ENCODE measurements at places on chromosomes 3 and 15.

DNA sequence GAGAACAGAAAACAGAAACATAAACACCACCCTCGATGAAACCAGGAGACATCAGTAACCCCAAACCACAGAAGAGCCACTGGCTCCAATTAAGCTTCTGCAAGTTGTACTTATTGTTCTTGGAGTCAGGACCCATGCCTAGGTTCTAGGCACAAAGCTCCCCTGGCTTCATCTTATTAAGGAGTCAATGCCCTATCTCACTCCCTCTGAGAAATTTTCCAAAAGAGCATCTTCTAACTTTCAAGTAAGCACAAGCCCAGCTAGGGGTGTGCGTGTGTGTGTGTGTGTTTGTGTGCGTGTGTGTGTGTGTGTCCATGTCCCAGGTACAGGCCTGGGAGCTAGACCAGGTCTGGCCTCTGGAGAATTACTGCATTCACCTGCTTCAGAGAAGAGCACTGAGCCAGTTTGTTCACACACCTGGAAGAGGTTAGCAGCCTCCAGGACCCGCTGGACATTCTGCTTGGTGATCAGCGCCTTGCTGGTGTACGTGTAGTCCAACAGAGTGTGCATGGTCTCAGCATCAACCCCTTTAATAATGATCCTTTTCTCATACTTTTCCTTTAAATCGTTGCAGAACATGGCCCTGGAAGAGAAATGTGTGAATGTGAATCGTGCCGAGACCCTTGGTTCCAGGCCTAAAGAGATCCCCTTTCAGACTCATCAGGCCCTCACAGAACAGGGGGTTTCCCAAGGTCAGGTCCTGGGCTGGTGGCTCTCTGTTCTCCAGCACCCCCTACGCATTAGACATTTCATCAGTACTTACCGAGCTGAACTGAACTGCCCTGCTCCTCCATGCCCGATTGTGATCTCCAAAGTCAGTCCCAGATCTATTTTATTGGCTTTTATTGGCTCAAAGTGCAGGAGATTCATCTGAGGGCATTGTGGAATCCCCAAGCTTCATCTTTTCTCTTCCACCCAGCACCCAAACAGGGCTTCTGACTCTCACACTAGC, 27.8 kb downstream of the KLHL6 start:
- DNase-seq = no peak

GRCh38 chr3:172391592-172392302, 56.5 kb downstream of the GHSR start:
- no peak for DNase-seq

DNA sequence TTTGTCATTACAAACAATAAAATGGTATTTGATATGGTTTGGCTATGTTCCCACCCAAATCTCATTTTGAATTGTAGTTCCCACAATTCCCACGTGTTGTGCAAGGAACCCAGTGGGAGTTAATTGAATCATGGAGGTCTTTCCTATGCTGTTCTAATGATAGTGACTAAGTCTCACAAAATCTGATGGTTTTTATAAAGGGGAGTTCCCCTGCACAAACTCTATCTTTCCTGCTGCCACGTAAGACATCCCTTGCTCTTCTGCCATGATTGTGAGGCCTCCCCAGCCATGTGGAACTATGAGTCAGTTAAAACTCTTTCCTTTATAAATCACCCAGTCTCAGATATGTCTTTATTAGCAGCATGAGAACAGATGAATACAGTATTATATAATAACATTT, 15.4 kb upstream of the AADAC start:
- no peak for DNase-seq

DNA sequence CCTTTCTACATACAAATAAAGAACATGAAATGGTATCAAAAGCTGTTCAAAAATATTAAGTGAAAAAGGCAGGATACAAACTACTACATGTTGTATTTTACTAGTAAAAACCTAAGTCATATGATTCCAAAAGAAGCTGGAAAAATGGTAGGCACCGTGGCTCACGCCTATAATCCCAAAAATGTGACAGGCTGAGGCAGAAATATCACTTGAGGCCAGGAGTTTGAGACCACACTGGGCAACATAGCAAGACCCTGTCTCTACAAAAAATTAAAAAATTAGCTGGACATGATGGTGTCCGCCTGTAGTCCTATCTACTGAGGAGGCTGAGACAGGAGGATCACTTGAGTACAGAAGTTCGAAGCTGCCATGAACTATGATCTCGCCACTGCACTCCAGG, 1.7 kb downstream of the EMC7 start:
- no peak for DNase-seq

- DNase-seq = no peak
Observed at GRCh38 chr15:88312941-88313579, 56.5 kb upstream of the NTRK3 start.

DNA sequence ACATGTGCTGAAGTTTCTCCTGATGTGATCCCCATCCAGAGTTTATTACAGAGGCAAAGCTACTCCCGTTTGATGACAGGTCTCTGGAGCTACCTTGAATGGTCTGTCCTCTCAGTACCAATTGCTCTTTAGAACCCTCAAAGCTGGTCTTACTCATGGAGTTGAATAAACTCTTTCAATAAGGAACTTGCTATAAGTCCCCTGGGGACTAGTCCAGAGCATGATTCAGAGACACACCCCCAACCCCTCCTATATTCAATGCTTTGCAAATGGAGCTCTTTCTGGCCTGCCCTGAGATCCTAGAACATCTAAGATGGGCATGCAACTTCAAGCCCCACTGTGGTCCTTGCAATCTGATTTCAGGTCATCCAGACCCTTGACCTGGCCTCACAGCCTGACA, 23.9 kb upstream of the TPM1 start:
- DNase-seq = no peak

GRCh38 chr15:51550841-51551240, 71.7 kb downstream of the DMXL2 start:
- no peak for DNase-seq

DNA sequence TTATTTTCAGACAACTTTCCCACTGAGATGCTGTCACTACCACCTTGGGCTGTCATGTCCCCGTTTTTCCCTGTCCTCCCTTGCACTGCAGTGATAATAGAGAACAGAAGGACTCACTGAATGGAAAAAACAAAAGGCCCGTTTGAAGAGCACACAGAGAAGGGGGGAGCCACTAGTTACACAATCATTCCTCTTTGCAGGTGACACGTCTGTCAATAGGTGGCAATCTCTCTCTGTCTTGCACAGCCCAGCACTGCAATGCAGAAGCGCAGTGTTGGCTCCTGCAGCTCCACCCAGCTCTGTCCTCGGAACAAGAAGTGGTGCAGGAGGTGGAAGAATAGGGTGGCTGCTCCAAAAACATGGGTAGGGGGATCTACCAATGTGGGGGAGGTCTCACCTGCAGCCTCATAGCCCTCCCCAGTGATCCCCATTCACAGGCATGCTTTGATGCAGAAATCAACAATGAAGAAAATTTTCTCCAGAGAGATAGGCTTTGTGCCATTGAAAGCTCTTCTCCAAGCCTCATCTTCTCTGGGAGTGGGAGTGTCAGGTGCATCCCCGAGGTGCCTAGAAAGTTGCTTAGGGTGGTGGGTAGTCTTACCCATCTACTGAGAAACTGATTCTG, 31.8 kb downstream of the FSTL1 start:
- DNase-seq = peak; percentile 41

GRCh38 chr3:45426161-45426560, 37.8 kb downstream of the LARS2 start:
- DNase-seq = no peak

- DNase-seq = no peak
Observed at GRCh38 chr15:63531586-63531985, 27.2 kb downstream of the USP3 start.

DNA sequence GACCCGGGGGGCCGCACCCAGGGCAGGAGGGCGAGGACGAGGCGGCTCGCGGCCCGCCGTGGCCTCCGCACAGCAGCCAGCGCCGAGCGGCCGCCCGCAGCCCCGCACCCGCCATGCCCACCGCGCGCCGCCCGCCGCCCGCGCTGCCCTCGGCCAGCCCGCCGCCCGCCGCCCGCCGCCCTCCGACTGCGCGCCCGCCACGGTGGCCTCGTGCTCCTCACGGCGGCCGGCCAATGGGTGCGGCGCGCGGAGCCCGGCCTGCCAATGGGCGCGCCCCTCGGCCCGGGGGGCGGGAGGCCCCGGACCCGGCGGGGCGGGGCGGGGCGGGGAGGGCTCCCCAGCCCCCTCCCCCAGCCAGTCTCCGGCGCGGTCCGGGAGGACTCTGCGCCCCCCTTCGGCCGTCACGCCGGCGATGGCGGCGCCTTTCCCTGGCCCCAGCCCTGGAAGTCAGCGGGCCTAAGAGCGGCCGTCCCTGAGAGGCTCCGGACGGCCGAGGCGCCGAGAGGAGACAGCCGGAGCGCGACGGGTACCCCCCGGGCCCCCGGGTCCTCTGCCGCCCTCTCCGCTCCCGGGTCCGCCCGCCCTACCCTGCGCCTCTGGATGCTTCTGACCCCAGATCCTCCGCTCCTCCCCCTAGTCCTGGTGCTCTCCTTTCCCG, at the start of gene NT5DC2:
Gene NT5DC2, minus strand, starts transcription at position 235 of the 658 bp plus-strand sequence. Its CDS starts 120 bp downstream, at position 115.
- no peak for DNase-seq

- DNase-seq = no peak
Observed at GRCh38 chr15:74157868-74158827, 15.4 kb upstream of the ISLR start.

DNA sequence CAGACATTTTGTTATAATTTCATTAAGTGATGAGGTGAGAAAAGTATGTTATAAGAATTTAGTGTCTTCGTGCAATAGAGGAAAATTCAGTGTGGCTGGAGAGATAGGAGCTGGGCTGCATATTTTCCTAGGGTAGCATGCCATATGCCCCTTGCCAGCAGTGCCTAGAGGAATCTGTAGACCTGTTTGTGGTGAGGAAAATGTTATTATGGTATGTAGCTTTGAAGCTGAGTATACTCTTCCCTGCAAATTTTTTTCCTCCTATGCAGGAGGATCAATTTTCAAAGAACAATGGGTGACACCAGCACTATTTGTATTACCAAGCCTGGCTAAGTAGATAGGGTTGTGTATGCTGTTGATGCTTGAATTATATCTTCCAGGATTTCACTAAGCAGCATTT, 200.6 kb downstream of the EDEM1 start:
- no peak for DNase-seq

DNA sequence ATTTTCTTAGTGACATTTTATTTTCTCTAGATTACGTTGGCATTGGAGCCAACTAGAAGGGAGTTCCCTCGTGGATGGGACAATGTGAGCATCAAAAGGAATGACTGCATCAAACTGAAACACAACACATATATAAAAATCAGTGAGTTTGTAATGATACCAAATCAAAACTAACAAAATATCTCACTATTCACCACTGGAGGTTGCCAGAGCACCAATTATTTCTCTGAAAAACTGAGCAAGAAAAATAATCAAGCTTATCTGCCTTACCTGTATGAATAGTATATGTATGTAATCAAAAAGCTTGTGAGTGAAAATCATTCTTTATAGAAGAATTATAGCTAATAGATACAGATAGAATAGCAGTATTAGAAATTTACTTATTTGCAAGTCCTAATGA, 46.8 kb upstream of the OTOL1 start:
- DNase-seq = no peak

GRCh38 chr3:184295771-184296170, 3.3 kb upstream of the PSMD2 start:
- no peak for DNase-seq

- no peak for DNase-seq
Observed at GRCh38 chr3:89311581-89311980, 204.2 kb downstream of the EPHA3 start.

- no peak for DNase-seq
Observed at GRCh38 chr3:52891615-52892081, 5.7 kb downstream of the STIMATE start.

GRCh38 chr15:75049392-75049791, 26.0 kb downstream of the PPCDC start:
- peak; percentile 39 for DNase-seq

DNA sequence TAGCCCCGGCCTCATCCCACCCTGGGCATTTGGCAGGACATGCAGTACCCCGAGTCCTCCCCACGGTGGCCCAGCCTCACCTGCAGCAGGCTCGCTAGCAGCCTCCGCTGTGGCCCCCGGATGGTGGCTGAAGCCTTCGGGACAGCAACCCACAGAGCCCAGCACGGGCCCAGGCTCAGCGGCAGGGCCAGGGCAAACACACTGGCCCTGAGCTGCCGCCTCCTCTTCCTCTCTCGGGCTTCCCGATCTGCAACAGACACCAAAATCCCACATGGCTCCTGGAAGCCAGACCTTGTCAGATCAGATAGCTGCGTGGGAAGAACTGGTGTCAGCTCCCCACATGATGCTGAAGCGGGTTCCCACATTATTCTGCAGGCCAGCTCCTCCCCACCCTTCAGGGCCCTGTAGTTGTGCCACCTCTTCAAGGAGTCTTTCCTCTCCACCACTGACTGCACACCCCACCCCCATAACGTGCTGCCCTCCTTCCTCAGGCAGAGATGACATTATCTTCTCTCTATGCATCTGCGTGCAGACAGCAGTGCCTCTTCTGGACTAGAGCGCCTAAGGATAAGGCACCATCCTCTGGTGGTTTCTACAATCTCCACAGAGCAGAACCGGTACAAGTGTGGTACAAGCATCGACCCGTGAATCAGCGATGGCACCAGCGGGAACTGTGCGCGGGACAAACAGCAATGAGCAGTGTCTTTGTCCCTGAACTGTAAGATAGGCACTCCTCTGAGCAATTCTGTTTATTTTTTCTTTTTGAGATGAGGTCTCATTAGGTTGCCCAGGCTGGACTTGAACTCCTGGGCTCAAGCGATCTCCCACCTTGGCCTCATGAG, 9.5 kb downstream of the TMEM44 start:
- no peak for DNase-seq

GRCh38 chr3:129593230-129593594, 13.3 kb downstream of the PLXND1 start:
- no peak for DNase-seq

GRCh38 chr3:68560728-68561127, 371.6 kb downstream of the TAFA4 start:
- no peak for DNase-seq

- no peak for DNase-seq
Observed at GRCh38 chr15:36605604-36606263, 26.3 kb downstream of the CDIN1 start.

DNA sequence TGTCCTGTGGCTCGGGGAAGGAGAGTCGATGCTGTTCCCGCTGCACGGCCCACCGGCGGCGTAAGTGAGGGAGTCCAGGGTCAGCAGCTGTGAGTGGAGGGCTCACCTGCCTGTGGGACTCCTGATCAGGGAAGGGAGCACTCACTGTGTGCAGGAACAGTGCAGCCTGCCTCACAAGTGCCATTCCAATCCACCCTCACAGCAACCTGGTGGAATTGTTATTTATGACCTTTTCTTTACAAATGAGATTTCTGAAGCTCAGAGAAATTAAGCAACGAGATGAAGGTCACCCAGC, 9.0 kb downstream of the CHRD start:
- DNase-seq = no peak

- no peak for DNase-seq
Observed at GRCh38 chr3:130654921-130655320, 91.7 kb downstream of the PIK3R4 start.

GRCh38 chr15:84914351-84914750, 29.9 kb downstream of the SLC28A1 start:
- DNase-seq = no peak
